ENCODE measurements at places on chromosomes 4 and X.

GRCh38 chrX:22164770-22165388 is 107.8 kb upstream of the CBLL2 start:
- DNase-seq: no peak

- DNase-seq: no peak
Measured at GRCh38 chr4:185145572-185145971, 2.5 kb downstream of the SLC25A4 start.

DNA sequence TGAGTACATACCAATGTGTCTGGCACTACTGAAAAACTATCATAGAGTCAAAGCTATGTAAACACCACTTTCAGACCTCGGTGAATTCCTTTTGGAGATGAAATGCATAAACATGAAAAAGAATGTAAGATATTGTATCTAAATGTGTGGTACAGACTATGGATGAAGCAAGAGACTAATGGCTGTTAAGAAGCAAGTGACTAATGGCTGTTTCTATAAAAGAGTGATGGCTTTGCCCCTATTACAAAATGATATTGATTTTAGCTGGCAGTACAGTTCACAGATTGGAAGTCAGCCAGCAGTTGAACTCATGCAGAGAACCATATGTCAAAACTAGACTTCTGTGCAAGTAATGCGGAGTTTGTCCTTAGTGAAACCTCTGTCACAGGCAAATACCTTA is 359.3 kb downstream of the GRXCR1 start:
- DNase-seq: peak; percentile 9

GRCh38 chr4:155614111-155614762 is 52.4 kb upstream of the GUCY1A1 start:
- DNase-seq: no peak

- no peak for DNase-seq
Measured at GRCh38 chrX:17299206-17299605, 75.8 kb upstream of the NHS start.

GRCh38 chr4:11701966-11702725 is 273.5 kb upstream of the HS3ST1 start:
- DNase-seq: no peak

DNA sequence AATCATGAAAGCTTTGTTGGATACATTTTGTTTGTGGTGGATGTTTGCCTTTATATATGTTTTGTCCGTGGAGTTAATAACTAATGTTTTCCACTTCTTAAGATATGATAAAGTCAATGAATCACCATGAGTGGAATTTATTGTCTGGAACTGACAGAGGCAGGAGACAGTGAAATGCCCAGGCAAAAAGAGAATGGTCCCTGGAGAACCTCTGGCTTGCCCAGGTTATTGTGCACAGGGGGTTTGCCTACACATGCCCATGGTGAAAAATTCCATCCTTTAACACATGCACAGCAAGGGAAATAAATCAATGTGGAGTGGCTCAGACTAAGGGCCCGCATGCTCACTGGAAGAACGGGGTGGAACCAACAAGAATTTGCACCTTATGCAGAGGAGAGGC is 964.3 kb upstream of the GRIA3 start:
- DNase-seq: no peak

GRCh38 chrX:36577006-36577405 is 431.2 kb upstream of the FAM47C start:
- no peak for DNase-seq

GRCh38 chr4:140152751-140153418 is 1.1 kb downstream of the MAML3 start:
- DNase-seq: no peak

DNA sequence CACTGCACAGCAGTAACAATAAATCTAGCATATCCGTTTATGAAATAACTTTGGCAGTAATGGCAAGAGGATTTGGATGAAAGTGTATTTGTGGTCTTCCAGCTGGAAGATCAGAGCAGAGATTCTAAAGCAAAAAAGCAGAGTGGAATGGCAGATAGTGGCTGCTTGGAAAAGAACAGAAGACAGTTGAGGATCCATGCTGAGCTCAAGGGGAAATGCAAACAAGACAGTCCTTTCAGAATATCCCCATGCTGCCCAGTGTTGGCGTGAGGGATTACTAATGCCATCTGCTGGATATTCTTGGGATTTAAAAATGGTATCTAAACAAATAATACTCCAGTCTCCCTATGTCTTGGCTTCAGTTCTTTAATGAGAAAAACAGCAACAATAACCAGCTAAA is 629.1 kb upstream of the ATOH1 start:
- DNase-seq: peak; percentile 3

DNA sequence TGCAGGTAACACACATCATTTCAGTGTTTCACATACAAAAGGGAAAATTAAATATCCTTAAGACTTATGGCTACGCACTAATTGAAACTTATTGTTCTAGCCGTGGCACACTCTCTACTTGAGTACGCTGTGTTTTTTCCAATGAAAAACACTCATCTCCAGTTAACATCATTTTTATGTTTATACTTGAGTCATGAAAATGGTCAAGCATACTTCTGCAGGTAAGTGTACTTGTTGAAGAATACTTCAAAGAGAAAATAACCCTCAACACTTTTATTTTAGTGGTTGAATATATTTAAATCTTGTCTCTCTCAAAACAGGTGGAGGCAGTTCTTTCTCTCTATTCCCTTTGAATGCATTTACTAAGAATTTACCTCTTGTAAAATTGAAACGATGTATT is 538.7 kb upstream of the PCDH7 start:
- no peak for DNase-seq

GRCh38 chrX:48864210-48864609 is 28.8 kb upstream of the PCSK1N start:
- no peak for DNase-seq

DNA sequence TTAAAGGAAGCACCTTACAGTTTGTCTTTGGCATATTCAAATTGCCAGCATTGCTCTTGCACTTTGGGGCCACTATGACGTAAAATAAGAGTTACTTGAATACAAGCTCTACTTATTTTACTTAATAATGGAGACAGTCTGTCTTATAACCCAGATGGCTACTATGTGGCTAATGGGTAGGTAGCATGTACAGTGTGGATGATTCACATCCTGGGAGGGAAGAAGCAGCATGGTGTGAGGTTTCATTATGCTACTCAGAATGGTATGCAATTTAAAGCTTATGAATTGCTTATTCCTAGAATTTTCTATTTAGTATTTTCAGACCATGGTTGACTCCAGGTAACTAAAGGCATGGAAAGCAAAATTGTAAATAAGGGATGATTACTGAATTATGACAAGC is 761.8 kb upstream of the ATOH1 start:
- DNase-seq: no peak

DNA sequence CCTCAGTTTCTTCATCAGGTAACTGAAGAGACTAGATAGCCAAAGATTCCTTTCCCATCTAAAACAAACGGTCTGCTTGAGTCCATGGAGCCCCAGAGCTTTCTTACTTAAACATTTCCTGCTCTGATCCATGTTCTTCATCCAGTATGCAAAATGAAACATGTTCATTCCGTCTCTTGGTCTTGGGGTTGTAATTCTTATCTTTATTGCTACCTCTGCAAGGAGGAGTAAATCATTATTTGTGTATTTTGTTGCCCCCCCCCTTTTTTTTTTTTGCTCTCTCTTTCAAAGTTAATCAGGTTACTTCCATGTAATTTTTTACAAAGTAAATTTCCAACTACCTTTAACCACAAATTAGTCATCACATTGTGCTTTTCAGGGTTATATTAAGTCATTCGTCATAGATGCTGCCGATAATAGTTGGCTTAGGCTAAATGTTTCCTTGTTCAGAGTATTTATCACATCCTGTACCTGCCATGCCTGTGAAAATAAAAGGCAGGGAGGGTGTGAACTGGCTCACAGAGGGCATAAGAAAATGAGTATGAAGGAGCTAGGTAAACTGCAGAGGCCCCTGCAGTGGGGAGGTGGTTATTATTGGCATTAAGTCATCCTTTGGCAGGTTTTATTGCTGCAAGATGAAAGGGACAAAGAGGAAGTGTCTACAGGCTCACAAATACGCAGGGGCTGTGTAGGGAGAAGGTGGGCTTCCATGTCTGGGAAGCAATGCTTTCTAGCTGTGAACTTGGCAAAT is 76.7 kb upstream of the HS3ST1 start:
- no peak for DNase-seq

GRCh38 chrX:141652286-141652685 is 46.3 kb downstream of the SPANXD start:
- no peak for DNase-seq

DNA sequence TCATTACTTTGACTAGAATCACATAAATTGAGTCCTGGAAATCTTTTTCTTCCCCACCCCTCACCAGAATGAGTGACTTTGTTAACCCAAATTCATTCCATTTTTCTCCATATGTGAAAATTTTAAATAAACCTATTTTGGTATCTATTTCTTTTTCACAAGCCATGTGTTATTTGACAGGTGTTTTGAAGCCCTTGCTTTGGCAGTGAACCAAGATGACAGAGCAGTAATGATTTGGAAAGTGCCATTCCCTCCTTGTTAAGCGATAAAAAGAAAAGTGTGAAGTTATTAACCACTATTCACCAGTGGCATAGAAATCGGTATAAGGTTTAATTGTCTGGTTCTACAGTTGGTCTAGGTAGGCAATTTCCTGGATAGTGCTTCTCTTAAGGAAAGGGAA is 66.1 kb downstream of the POLA1 start:
- DNase-seq: peak; percentile 11

- peak; percentile 17 for DNase-seq
Measured at GRCh38 chr4:104901438-104901837, 245.2 kb upstream of the TET2 start.

GRCh38 chrX:48914593-48915493 is 3.4 kb upstream of the SLC35A2 start:
- DNase-seq: no peak

DNA sequence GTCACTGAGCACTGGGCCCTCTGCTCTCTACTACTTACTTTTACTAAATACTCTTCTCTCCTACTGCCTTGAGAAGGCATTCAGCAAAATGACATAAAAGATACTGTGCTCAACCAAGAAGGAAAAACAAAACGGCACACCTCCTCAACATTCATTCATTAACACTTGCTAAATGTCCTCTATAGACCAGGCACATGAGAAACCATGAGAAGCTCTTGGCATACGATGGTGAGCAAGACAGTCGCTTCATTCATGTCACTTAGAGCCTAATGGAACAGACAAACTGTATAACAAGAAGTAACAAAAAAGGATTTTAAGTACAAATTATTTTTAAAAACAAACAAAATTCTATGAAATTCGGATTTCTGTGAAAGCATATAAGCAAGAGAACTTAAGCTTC is 38.7 kb downstream of the COL25A1 start:
- no peak for DNase-seq

GRCh38 chrX:6968231-6968630 is 179.3 kb upstream of the STS start:
- DNase-seq: no peak

Measured in NCI-H1105 (cell line).